Breast epithelium (tissue), 4 donors: ENCODE measurements at places on chromosomes 7 and 10. TPM values are rescaled to one million over a fixed set of nuclear protein-coding genes. Genes with fewer than 3 reads are reported as not detected.
A peak's percentile ranks its signal among the peaks of the same experiment; 100 is the strongest.

LOXL4 gene
- 6.9 TPM for total RNA-seq

EEPD1 gene
- 10.5 TPM for total RNA-seq

DNA sequence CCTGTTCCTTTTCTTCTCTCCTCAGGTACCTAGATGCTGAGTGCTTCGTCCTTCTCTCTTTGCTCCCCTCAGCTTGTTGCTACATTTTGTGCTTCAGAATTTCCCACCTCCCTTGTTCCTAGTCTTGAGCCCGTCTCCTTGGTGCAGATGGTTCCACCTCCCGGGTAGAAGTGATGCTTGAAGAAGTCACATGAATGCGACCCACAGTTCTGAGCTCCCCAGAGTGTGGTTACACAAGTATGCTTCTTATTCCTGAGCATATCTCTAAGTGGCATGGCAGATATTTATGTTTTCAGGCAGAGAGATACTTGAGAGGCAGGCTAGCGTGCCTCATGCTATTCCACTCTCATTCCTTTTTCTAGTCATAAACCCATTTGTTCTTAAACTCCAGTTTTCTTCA, 34.0 kb downstream of the INPP5F start:
- no peak overlapping the region for H3K4me3 ChIP-seq
- no peak for DNase-seq
- H3K27ac ChIP-seq: no peak overlapping the region
- H3K4me1 ChIP-seq: no peaks in the 10 kb centered on the region

GRCh38 chr7:94655848-94656657, at the start of gene SGCE:
SGCE (minus strand) TSS chr7:94656133; CDS start chr7:94656098, 35 bp downstream.
- H3K27ac ChIP-seq: peak within 1 kb of the TSS; percentile 88
- H3K36me3 ChIP-seq: no peaks in the 10 kb centered on the region
- peak within 1 kb of the TSS; percentile 83 for H3K4me3 ChIP-seq
- no peak for DNase-seq
- H3K27me3 ChIP-seq: no peaks in the 10 kb centered on the region
- H3K4me1 ChIP-seq: no peaks in the 10 kb centered on the region

- no peak overlapping the region for H3K4me3 ChIP-seq
- H3K4me1 ChIP-seq: no peaks in the 10 kb centered on the region
- H3K36me3 ChIP-seq: no peaks in the 10 kb centered on the region
- no peaks in the 10 kb centered on the region for H3K27me3 ChIP-seq
These were observed 169.5 kb upstream of the FRMD4A start for GRCh38 chr10:14500172-14500765.
